ENCODE measurements at places on chromosomes 6 and 20.

DNA sequence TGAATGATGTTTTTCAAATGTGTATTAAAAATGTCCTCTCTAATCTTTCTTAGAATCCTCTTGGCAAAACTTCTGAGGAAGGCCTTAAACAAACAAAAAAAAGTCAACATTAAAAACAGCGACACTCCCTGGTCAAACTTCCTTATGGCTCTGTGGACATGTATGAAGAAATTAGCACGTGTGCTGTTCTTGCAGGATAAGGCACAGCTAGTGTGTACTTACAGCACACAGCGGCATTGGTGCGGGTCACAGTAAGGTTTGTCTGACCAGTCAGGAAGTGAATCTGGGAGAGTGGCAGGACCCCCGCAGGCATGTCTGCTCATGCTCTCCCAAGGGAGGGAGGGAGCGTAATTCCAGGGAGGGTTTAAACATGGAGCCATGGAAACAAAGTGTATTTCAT, 38.8 kb downstream of the SLC22A1 start:
- no peak for DNase-seq

DNA sequence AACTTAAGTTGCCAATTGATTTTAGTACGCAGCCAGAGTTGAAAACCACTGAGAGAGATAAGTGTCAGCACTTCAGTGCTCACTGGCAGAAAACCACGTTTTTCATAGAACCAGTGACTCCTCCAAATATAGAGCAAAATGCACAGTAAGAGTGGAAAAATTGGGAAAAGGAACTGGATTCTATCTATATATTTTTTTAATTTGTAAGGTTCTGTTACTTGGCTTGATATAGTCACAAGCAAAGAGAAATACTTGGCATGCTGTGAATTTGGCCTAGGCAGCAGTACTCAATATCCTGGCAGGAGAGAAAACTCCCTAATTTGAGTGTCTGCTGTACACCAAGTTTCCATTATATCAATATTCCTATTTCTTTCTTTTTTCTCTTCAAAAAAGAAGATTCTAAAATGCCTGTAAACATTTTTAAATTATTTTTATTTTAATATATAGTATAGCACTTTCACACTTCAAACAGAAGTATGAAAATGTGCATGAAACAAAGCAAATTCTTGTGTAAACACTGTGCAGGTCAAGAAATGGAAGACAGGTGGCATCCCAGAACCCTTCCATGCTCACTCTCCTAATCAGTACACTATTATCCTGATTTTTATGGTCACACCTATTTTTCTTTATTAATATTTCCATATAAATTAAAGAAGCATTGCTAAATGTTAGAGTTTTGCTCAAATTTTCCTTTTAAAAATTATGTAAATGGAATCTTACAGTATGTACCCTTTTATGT, 561.8 kb upstream of the RNF217 start:
- no peak for DNase-seq

- DNase-seq: peak; percentile 63
These were observed 36.4 kb downstream of the HFE start for GRCh38 chr6:26123675-26123946.

- no peak for DNase-seq
These were observed 906 bp upstream of the FOXP4 start for GRCh38 chr6:41545247-41545702.

- DNase-seq: no peak
These were observed 243.3 kb downstream of the PRL start for GRCh38 chr6:22053391-22053997.

- peak; percentile 40 for DNase-seq
These were observed 238.5 kb downstream of the ZFAND3 start for GRCh38 chr6:38057994-38058393.

- DNase-seq: no peak
These were observed 552 bp upstream of the DEF6 start for GRCh38 chr6:35296931-35297600.

DNA sequence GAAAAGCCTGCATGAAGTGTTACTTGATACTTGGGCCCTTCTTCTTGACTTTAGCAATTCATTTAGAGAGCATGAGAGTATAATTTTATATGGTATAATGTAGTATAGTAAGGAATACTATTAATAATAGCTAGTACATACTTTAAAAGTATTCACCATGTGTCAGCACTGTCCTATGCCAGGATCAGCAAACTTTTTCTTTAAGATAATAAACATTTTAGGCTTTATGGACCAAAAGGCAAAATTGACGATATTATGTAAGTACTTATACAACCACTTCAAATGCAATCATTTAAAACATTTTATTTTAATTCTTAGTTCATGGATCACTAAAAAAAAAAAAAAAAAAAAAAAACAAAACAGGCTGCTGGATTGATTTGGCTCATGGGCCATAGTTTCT, 163.9 kb downstream of the IBTK start:
- DNase-seq: no peak

- no peak for DNase-seq
These were observed 1.7 kb downstream of the SDCBP2 start for GRCh38 chr20:1327241-1327653.

DNA sequence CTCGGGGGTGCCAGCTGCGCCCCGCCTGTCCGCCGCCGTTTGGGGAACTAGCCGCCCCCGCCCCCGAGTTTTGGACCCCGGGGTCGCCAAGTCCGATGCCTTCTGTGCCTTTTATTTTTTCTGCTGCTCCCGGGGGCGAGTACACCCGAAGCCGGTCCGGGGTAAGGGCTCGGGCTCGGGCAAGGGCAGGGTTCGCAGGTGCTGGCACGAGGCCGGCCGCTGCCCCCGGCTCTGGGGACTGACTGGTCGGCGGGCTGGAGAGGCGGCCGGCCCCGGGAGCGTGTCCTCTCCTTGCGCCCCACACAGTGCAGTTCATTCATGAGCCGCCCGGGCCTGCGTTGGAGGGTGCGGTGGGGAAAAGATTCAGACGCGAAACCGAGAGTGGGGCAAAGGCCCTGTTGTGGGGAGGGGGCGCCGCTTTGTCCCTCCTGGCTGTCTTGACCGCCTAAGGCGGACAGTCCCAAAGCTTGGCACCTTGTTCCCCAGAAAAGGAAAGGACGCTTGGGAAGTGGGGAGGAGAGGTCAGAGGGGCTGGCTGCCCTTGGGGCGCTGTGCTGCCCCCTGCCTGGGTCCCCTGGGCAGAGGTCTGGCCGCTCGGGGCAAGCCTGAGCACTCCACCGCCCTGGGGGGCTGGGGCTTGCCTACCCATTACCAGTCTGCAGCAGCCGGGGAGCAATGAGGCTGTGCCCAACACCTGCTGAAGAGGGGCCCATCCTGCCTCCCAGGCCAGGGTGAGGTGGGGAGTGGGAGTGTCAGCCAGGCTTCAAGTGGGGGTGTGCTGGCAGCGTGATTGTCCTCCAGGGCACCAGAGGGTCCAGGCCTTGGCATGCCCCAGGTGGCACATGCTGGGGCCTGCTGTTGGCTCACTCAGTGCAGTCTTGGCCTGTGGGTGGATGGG, 915 bp downstream of the TMEM63B start:
- no peak for DNase-seq

- DNase-seq: no peak
These were observed 6.1 kb downstream of the DACT2 start for GRCh38 chr6:168313431-168314011.

DNA sequence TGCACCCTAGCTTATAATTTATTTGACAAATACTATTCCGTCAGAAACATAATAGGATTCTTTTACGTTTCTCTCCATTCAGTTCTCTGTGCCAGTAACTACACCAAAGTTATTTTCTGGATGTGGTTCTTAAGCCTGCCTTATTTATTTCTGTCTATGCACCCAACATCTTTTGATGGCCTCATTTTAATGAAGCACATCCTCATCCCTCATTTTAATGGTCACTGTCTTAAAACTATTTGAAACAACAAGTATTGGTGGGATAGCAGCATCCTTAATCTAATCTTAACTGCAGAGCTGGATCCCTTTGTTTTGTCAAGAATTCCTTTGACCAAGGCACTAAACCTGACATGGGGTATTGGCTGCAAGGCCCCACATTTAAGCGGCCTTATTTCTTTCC, 11.0 kb downstream of the FAM135A start:
- no peak for DNase-seq

- DNase-seq: no peak
These were observed 30.8 kb downstream of the IL20RA start for GRCh38 chr6:137013738-137014602.

DNA sequence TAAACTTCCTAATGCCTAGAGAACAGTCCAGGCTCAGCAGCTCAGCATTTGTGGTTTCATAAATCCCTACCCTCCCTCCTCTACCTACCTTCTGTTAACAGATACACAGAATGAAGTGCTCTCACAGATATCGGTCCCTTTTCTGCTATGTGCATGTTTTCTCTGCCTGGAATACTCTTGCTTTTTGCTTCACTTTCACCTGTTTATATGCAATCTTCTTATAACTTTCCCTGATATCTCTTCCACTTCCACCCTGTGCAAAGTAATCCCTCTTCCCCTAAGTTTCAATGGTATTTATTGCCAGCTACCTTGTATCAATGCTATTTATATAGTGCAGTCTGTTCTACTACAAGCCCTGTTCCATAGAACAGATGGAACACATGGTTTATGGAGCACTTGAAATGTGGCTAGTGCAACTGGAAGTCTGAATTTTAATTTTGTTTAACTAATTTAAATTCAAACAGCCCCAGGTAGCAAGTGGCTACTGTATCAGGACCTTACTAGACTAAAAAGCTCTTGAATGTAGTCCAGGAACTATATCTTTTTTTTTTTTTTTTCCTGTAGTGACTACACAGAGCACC, 3.1 kb upstream of the TAB2 start:
- no peak for DNase-seq

- no peak for DNase-seq
These were observed 13.7 kb downstream of the BTN3A1 start for GRCh38 chr6:26415791-26416190.

- DNase-seq: no peak
These were observed 155.2 kb downstream of the BTBD3 start for GRCh38 chr20:12072954-12073264.

DNA sequence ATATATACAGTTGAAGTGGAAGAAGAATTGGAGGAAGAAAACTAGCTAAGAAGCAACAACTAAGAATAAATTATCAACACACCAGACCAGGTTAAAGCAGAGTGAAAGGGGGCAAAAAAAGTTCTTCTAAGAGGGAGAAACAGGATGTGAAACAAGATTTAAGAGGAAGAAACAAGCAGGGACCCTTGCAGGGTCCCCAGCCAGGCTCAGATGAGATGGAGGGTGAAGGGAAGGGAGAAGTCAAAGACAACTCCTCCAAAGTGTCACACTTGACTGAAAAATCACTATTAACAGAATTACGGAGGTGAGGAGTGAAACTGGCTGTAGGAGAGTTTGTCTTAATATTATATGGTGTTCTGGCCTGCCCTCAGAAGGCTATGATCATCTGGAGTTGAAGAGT, 65.4 kb downstream of the MTFR2 start:
- DNase-seq: no peak

GRCh38 chr6:158536891-158537798, 22.7 kb upstream of the TMEM181 start:
- no peak for DNase-seq

- DNase-seq: no peak
These were observed 16.9 kb upstream of the UBE2V1 start for GRCh38 chr20:50129662-50130355.

GRCh38 chr6:136739501-136739900, 52.8 kb downstream of the MAP3K5 start:
- no peak for DNase-seq

DNA sequence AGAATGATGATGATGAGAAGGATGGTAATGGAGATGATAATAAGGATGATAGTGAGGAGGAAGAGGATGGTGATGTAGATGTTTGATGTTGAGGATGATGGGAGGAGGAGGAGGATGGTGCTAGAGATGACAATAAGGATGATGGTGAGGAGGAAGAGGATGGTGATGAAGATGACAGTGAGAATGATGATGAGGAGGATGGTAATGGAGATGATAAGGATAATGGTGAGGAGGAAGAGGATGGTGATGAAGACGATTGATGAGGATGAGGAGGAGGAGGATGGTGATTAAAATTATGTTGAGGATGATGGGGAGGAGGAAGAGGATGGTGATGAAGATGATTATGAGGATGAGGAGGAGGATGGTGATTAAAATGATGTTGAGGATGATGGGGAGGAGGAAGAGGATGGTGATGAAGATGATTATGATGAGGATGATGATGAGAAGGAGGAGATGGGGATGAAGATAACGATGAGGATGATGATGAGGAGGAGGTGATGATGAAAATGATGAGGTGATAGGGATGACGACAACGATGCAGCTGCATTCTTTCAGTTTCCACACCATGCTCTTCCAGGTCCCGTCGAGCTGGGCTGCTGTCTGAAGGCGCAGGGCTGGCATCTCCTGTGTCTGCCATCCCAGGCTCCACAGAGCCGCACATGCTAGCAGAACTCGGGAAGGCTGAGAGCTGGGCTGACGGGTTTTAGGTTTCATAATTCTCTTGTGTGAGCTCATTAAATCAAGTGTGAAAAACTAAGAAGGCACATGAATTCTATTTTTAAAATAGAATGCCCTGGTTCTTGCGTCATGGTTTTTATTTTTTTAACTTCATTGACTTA, 274.9 kb downstream of the SMOC2 start:
- no peak for DNase-seq

All from stimulated activated CD4-positive, alpha-beta T cell treated with anti-CD3 and anti-CD28 coated beads, Interleukin-4, amount 100 ng/mL, for 48 hours (primary cell).